ENCODE measurements at places on chromosomes 2 and 18.

- DNase-seq, result no peak
Observed at GRCh38 chr2:129242269-129242668, 737.2 kb upstream of the RAB6C start.

- DNase-seq, result no peak
Observed at GRCh38 chr2:117057016-117057415, 757.5 kb upstream of the DDX18 start.

DNA sequence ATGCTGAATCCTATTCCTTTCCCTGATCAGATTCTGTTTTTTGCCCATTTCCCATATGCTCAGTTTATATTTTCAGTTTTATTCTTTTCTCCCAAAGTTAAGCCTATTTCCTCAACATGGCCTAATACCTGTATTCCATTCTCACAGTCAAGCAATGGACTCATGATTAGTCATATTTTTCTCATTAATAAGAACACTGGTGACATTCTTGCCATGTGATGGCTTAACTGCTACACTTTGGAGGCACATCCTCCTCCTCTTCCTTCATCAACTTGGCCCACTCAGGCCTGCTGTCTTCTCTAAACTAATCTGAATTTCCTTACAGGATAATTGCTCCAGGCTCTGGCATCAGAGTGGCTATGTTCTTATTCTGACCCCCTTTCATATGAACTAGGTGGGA lies 679.2 kb downstream of the NYAP2 start:
- DNase-seq, result no peak

DNA sequence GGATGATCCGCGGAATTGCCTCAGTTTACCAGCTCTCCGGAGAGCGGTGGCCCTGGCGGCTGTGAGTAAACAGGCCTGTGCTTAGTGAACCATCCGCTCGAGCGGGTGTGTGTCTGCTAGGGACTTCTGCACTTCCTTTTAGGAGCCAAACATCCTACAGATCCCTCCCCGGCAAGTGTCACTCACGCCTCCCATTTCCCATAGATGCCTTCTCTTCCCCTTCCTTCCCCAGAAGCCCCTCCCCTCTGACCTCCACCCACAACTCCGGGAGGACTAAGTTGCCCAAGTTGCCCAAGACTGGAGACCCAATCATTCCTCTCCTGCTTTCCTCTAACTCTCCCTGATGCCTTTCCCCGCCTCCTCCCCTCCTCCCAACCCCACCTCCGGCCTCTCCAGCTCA lies 2.9 kb downstream of the C1QL2 start:
- no peak for DNase-seq

DNA sequence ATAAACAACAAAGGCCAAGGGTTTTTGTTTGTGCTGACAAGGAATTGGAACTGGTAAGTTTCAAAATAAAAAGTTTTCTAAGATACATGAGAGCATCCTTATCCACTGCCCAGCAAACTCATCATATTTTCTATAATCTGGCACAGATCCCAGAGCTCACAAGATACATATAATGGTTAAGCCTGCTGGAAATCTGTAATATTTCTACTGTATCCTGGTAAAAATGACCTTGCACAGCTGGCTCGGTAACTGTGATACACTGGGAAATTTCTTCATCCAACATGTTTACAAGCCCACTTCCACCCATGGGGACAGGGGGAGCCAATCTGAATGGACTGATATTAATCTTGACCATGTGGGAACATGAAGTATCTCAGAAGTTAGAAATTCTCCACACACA lies 425.4 kb upstream of the MMADHC start:
- DNase-seq, result no peak

DNA sequence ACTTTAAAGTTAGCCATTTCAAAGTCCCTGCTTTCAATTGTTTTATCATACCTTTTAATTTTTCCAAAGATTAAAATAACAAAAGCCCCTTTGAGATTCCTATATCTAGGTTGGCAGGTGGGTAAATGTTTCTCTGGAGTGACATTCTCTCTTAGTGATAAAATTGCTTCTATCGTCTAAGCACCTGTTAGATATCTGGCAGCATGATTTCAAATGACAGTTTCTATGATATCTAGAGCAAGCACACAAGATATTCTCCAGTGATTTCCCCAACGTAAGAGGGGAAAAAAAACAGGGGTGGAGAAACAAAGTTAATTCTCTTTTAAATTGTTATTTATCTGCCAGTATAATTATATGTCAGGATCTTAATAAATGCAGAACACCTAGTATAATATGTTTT lies 610.2 kb downstream of the DSC3 start:
- DNase-seq, result no peak

GRCh38 chr2:101473591-101473910 lies 1.4 kb downstream of the RFX8 start:
- no peak for DNase-seq
